ENCODE measurements at places on chromosomes 12 and 14.
A peak's percentile ranks its signal among the peaks of the same experiment; 100 is the strongest.

- DNase-seq = peak; percentile 34
Measured at GRCh38 chr14:54776361-54777001, 126.1 kb downstream of the GCH1 start.

DNA sequence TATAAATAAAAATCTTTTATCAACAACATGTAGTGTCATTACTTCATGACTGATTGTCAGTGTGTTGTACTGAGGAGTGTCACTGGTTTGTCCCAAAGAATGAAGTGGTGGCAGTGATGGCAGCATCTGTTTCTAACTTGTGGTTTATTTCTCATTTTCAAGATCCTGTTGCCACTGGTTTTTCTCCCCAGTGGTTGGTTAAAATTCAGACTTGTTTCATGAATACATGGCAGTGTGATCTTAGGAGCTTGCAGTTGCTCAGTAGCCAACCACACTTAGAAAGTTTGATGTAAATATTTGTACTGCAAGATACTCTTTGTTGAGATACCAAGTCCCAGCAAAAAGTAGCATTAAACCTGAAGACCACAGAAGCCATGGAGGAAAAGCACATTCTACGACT lies 69.8 kb downstream of the PLEKHA5 start:
- DNase-seq = no peak

- DNase-seq = no peak
Measured at GRCh38 chr14:22333422-22334274, 255.4 kb downstream of the DAD1 start.

- no peak for DNase-seq
Measured at GRCh38 chr12:117538926-117539325, 177.5 kb upstream of the NOS1 start.

DNA sequence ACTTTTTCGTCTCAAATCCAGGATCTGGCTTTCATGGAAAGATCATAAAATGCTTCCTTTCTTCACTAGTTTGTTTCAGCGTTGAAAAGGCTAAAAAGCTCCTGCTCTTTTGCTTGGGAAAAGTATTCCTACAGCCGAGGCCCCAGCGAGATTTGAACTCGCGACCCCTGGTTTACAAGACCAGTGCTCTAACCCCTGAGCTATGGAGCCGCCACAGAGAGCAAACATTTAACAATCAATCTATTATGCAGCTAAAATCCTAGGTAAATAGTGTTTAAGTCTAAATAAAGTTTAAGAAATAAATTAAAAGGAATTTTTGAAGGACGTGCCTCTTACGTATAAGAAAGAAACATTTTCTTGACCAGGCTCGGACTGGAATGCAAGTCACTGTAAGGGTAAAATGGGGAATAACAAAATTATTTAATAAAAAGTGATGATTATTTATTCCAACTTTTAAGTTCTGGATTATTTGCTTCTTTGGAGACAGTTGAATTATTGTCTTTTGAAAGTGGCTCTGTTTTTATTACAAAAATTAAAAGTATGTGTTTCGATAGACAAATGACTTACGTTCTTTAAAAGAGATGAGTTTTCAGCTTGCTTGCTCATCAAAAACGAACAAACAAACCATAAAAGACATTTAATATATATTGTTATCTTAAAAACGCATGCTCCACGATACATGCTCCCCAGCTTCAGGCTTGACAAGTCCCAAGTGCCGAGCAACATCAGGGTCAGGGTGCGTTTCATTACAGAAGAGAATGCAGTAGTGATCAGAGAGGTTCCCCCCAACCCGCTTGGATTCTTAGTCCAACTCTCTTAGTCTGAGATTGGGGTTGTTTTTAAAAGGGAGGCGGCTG lies 10.2 kb downstream of the OR6S1 start:
- no peak for DNase-seq

DNA sequence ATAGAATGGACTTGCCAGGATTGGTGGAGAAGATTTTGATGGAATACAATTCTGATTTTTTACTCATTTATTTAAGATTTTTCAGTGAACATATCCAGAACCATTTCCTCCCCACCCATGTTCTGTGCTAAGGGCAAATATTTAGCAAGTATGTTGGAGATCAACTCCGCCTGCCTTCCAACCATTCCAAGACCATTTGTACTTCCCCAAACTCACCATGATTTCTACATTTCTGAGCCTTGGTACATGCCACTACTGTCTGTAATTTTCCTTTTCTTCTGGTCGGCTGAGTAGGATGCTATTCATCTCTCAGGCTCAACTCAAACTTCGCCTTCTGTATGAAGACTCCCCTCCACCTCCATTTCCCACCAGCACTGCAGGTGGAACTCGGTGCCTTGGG lies 150.6 kb downstream of the NTF3 start:
- no peak for DNase-seq

GRCh38 chr14:95524706-95525512 lies 8.5 kb upstream of the SYNE3 start:
- no peak for DNase-seq

DNA sequence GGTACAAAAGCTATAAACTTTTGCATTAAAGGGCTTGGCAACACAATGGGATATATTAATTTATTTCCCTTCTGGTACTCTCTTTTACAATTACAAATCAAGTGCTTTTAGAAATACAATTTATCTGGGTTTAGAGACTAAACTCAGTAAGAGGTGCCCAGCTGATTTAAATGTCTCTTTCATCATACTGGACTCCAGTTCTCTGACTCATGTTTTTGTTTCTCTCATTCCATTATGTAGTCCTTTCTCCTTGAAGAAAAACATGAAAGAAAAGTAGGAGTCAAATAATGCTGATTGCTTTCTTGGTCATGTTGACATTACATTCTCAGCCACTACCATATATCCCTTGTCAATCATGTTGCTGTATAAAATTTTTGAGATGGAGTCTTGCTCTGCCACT lies 36.3 kb upstream of the CFL2 start:
- no peak for DNase-seq

DNA sequence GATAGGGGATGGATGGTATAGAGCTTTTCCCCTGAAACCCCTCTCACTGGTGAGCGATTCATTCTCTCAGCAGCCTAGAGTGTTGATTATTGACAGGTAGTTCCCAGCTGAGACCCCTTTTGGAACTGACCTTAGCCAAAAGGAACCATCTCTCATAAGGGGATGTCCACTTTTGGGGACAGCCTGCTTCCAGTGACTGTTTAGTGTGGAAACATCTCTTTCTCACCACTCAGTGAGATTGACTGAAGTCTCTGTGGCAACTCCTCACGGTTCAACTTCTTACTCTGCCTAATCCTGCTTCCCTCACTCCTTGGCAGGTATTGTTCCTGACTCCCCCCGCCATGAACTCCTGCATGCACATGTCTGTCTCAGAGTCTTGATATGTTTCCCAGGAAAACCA lies 529.2 kb upstream of the ATP2B1 start:
- DNase-seq = no peak

DNA sequence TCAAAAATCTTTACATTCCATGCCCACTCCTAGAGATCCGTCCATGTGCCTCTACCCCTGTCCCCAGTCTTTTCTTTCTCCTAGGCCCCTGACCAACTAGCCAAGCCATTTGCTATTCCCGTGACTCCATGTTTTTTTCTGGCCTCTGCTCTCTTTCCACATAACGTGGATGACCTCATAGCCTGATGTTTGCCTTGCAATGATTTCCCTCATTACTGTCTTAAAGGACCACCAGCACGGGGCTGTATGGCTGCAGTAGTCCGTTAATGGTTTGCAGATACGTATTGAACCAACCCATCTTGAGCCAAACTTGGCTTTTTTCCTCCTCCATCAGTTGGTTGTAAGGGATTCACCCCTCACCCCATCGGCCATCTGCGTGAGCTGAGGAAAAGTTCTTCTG lies 226.0 kb downstream of the PCNX1 start:
- DNase-seq = no peak

- DNase-seq = no peak
Measured at GRCh38 chr12:112514926-112515642, 96.3 kb downstream of the PTPN11 start.

- no peak for DNase-seq
Measured at GRCh38 chr12:4816744-4817525, 92.8 kb upstream of the KCNA1 start.

DNA sequence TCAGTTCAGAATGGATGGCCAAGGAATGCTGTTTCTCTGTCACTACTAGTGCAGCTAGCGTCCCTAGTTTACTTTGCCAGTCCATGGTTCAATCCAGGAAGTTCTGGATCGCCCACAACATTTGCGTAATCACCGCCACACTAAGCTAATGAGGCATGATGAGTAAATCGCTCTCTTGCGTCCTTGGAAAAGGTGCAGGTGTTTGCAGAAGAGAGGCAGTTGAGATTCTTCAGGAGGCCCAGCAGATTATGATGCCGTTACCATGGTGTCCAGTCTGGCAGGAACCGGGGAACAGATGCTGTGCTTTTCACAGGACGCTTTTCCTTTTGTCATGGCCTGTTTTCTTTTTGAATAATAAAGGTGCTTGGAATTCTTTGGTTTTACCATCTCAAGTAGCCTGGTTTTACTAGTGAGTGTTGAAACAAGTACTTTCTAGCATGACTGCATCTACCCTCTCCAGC lies 9.0 kb downstream of the TPH2 start:
- no peak for DNase-seq

- DNase-seq = no peak
Measured at GRCh38 chr14:74645244-74645643, 33.2 kb upstream of the LTBP2 start.

Data from GM12891 (cell line).